ENCODE measurements at places on chromosomes 4 and X.

DNA sequence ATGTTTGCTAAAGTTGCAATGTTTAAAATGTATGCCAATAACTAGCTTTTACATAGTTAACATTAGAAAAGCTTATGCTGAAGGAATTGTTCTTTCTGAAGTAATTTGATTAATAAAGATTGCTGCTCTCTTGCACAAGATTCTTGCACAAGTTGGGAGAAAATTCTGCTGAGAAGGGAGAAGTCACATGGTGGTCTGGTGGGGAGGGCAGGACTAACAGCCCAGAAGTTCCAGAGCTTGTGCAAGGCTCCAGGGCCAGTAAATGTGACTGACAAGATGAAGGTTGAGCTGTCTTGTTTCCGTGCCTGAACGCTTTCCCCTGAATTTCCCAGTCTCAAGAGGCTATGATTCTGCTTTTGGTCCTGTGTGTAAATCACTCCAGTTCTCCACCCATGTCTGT, 112.9 kb upstream of the VCX start:
- no peak for DNase-seq

- DNase-seq, result no peak
Observed at GRCh38 chrX:35439034-35439660, 359.0 kb upstream of the MAGEB16 start.

DNA sequence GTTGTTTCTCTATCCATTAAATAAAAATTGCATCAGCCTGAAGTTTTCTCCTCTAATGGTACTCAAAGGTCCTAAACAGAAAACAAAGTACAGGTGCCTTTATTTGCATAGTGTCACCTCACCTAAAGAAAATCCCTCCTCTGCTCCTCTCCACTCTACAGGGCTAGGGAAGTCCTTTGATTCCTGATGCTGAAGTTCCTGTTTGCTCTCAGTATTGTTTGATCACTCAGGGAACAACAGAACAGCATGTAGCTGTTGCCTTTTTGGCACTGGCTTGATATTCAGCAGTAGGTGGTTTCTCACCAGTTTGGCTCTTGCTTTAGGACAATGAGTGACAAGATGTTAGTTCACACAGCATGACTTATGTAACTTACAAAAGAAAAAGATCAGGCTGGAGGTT, 156.2 kb upstream of the SLC7A11 start:
- no peak for DNase-seq

DNA sequence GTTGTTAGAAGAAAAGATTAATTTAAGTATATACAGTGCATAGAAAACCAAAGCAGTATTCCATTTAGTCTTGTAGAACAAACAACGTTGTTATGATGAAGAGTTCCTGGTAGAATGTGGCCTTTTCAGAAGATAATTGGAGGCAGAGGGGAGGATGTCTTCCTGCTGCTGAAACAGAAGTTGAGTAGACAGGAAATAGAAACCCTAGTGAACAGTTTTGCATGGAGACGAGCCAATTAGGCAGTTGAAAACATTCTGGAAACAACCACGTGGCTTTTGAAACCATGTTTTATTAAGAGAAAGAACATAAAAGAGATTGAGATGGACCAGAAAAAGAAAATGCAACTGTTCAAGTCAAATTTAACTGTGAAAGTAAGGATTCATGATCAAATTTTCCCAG, 325.2 kb downstream of the CAMK2D start:
- DNase-seq, result peak; percentile 83

GRCh38 chr4:100582146-100582545, 64.3 kb upstream of the EMCN start:
- DNase-seq, result no peak

GRCh38 chr4:76035799-76036380, at the start of gene CXCL11:
Gene CXCL11, minus strand, starts transcription at chr4:76036070. Its CDS starts 83 bp downstream, at chr4:76035987.
- no peak for DNase-seq

DNA sequence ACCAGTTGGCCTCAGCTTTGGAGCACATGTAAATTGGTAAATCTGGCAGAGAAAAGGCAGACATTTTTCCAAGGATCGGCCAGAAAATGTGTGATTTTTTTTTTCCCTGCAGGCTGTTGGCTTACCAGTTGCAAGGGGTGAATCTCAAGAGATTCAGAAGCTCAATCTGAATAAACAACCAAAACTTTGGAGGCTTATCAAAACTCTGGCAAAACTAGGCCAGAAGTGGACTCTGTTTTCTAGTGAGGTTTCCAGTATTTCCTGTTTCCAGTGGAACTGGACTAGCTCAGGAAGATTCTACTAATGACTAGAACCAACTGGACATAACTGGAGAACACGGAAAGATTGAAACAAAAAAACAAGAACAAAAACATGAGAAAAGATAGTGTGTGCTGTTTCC, 191.3 kb downstream of the SMIM20 start:
- DNase-seq, result peak; percentile 14

DNA sequence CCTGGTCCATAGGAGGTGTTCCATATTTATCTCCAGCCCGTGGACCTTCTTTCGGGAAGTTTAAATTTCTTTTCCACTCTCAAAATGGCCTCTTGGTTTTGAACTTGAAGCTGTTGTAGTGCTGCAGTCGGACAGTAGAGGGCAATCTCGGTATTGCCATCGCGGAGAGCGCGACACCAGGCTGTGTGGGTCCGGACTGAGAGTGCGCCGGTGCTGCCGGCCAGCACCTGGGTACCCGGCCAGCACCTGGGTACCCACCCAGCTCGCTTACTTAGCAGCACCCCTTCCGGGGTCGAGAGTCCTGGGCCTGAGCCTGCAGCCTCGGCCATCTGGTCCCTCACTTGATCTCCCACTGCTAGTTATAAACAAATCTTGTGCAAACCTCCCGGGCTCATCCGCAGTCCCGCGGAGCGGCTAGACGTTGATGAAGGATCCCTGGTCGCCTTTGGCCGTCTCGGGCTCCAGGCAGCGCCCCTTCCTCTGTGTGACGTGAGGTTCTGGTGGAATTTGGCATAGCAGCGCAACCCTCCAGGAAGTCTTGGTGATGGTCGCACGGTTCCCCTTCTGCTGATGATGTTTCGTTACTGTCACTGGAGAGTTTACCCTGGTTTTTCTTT, 18.0 kb downstream of the FAM9A start:
- DNase-seq, result peak; percentile 18

GRCh38 chr4:15005474-15006115, 3.3 kb downstream of the CPEB2 start:
- no peak for DNase-seq

- no peak for DNase-seq
Observed at GRCh38 chrX:252957-253291, 28.3 kb upstream of the PLCXD1 start.

DNA sequence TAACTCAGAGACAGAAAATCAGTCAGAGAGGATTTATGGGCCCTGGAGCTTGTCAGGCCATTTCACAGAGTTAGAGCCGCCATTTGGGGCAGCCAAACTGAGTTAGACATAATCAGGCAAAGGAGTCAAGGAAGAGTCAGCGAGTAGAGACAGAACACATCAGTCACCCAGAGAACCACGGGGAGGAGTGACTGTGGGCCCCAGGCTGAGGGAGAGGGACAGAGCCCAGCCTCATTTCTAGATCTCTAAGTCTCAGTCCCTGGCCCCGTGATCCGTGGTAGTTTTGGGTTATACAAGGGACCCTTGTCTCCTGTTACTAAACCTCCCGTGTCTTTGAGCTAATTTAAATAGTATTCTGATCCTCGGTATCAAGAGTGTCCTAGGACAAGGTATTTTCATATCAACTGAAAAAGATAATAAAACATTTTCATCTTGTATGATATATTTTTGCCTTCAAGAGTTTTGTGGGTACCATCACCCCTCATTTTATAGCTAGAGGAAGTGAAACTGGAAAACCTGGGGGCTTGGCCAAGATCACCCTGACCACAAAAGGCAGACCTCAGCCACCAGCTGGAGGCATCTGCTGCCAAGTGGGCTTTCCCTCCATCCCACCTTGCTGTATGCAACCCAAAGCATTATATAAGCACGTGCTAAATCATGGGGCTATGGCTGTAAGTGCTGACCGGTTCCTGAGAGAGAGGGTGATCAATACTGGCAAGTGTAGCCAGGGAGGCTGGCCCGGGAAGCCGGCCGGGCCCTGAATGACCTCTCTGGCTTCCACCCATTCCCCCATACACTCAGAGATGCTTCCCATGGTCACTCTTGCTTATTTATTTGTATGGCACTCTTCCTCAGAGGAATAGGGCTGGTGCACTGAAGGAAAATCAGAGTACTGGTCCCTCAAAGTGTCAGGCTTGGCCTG, 204.1 kb downstream of the BCOR start:
- no peak for DNase-seq

DNA sequence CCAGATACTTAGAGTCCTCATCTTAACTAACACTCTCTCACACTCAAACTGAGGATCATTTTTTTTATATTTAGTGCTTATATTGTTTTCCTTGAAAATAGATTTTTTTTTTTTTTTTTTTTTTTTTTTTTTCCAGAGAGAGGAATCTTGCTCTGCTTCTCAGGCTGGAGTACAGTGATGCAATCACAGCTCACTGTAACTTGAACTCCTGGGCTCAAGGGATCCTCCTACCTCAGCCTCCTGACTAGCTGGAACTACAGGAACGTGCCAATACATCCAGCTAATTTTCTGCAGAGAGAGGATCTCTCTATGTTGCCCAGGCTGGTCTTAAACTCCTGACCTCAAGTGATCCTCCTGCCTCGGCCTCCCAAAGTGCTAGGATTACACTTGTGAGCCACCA, 650.3 kb upstream of the ATOH1 start:
- no peak for DNase-seq

- DNase-seq, result no peak
Observed at GRCh38 chr4:129428454-129428853, 332.5 kb downstream of the C4orf33 start.

DNA sequence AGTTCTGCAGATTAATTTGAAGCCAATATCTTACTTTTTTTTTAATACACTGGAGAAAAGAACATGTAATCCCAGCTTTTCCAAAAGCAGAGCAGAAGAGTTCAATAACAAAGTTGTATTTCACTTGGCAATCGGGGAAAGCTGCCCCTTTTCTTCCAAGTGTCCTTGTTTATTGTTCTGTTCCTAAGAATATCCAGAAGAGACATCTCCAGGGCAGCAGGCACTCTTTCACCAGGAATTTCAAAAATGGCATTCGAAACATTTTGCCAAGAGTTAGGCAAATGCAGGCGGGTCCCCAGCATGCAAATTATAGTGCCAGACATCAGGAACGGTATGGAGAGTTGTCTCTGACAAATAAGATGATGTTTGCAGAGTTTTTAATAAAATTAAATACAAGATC, 494.5 kb downstream of the BCOR start:
- DNase-seq, result no peak

DNA sequence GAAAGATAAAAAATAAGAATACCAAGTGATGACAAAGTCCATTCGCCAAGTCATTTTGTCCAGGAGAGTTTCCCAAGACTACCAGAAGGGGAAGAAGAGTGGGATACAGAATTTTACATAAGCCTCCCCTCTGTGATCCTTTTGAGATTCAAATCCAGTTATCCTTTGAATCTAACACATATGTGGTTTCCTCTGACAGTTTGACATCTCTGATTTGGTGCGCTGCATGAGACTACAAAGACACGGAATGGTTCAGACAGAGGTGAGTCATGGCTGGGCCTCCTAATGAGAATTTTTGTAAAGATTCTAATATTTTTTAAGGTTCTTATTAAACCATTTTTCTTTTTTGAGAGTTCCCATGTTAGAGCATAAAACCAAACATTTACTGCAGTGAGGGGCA, 38.3 kb downstream of the SLC10A6 start:
- DNase-seq, result no peak

GRCh38 chr4:23169608-23170311, 477.0 kb downstream of the GBA3 start:
- DNase-seq, result no peak

DNA sequence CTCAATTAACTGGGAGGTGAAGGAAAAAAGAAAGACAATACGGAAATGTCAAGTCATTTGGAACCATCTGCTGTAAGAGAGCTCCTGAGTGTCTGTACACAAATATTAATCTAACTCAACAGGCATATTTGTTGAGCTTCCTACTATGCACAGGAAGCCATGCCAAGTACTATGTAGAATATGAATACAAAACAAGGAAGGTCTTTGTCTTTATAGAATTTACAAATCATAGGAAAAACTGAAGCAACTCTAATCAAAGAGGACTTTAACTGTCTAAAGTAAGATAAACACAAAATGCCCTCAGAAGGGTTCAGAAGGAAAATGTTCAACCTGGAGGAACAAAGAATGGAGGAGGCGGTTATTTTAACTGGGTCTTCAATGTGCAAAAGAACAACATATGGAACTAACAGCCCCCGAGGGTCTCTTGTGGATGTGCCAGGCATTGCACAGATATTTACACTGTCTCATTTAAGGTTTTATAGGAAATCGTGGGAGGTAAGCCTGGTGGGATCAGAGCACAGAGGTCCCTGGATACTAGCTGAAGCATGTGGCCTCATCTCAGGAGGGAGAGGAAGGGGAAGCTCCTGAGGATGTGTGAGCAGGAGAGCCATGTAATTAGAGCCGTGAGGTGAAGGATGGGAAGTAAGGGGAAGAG, 5.8 kb downstream of the FAM114A1 start:
- DNase-seq, result no peak

GRCh38 chr4:20281453-20281852, 29.7 kb downstream of the SLIT2 start:
- no peak for DNase-seq

DNA sequence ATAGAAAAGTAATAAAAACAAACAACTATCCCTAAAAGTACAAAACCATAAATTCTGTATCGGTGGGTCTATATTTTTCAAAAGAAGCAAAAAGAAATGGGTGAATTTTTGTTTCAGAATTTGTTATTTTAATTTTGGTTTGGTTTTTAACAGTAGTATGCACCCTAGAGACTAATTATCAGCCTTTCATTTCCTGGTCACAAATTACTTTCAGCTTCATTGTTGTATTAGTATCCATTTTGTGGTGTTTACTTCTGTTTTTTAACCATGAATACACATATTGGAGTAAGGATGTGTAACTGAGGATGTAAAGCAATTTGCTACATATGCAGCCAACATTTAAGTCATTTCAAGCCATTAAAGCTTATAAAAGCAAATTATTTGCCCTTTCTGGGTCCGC, 97.8 kb downstream of the LUZP4 start:
- no peak for DNase-seq

GRCh38 chrX:23811656-23812055, 28.7 kb downstream of the SAT1 start:
- no peak for DNase-seq

- DNase-seq, result no peak
Observed at GRCh38 chr4:3524349-3524748, 7.9 kb downstream of the LRPAP1 start.

DNA sequence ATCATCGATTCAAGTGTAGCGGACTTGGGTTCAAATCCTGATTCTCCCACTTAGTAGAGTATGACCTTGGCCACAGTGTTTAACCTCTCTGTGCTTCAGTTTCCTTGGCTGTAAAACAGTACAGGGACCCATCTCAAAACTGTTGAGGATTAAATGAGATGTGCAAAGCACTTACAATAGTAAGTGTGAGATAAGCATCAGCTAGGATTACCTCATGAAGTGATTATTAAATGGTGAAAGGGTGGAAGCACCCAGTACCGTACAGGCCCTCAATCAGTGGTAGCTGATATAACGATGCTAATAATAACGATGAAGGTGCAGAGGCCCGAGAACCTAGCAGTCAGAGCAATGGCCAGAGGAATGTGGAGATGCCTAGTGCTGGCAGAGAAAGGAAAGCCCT, 45.1 kb downstream of the PRPS1 start:
- DNase-seq, result no peak

GRCh38 chr4:21991050-21991449, 42.5 kb upstream of the KCNIP4 start:
- peak; percentile 59 for DNase-seq
